Testis (tissue), 5 donors: ENCODE measurements at places on chromosomes 13 and 19. TPM values are rescaled to one million over a fixed set of nuclear protein-coding genes. Genes with fewer than 3 reads are reported as not detected.

RGL3 gene
- 3.6 TPM for total RNA-seq

SHANK1 gene
- total RNA-seq, result 5.4 TPM

GRCh38 chr19:13079542-13079986 is 23.1 kb downstream of the LYL1 start:
- no peaks in the 10 kb centered on the region for H3K36me3 ChIP-seq
- peak overlapping the region; percentile 51 for H3K27ac ChIP-seq

DNA sequence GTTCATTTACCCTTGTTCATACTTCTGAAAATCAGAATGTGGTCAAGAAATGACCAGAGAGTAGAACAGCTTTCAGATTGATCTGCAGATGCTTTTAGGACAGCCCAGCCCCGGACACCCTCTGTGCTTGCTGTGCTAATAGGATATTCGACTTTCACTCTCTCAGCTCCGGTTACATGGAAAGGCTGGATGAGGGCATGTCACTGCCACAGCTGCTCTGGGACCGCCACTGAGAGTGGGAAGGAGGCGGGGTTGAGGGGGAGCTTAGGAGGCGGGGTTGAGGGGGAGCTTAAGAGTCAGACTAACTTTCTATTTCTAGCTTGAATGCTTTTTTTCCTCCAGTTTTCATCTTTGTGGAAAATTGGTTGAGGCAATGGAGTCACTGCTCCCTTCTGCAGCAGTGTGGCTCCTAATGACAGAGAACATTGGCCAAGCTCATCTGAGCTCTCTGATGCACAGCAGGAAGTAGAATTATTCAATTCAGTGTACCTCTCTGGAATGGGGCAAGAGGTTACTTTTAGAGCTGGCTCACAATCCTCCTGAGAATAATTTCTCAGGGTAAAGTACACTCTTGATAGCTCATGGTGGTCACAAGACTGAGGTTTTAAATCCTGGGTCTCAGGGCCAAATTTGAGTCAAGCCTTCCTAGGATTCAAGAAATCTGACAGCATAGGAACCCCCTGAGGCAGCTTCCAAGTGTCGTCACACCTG is 74.6 kb upstream of the NPAS1 start:
- H3K27ac ChIP-seq, result peak overlapping the region; percentile 57
- H3K4me1 ChIP-seq, result peaks cover 22% of the 10 kb centered on the region
- H3K4me3 ChIP-seq, result no peak overlapping the region
- peak; percentile 48 for DNase-seq

DNA sequence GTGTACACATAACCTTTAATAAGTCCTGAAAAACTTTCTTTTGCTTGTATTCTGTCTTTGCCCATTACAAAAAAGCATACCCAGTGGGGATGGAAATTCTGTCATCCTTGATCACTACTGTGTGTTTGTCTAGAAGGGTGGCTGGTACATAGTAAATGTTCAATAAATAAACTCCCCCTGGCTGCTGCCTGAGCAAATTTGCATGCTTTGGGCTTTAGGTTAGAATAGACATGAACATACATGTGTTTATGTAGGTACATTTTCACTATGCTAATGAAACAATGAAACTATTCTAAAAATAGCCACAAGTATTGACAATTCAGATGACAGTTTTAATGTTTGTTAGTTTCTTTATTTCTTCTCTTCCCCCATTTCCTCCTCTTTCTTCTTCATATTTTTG is 36.1 kb downstream of the TNFSF13B start:
- H3K4me1 ChIP-seq, result no peaks in the 10 kb centered on the region
- H3K36me3 ChIP-seq, result no peaks in the 10 kb centered on the region
- no peak for DNase-seq

- no peak overlapping the region for H3K4me3 ChIP-seq
- H3K4me1 ChIP-seq, result peaks cover 16% of the 10 kb centered on the region
- H3K27ac ChIP-seq, result no peak overlapping the region
Measured at GRCh38 chr13:24502533-24503378, 9.8 kb downstream of the PARP4 start.

GRCh38 chr13:76519685-76520084 is 366.5 kb downstream of the KCTD12 start:
- no peaks in the 10 kb centered on the region for H3K36me3 ChIP-seq
- no peak overlapping the region for H3K27ac ChIP-seq
- H3K27me3 ChIP-seq, result no peaks in the 10 kb centered on the region
- H3K4me3 ChIP-seq, result no peak overlapping the region

CYSLTR2 gene
- total RNA-seq, result 0.31 TPM

DNA sequence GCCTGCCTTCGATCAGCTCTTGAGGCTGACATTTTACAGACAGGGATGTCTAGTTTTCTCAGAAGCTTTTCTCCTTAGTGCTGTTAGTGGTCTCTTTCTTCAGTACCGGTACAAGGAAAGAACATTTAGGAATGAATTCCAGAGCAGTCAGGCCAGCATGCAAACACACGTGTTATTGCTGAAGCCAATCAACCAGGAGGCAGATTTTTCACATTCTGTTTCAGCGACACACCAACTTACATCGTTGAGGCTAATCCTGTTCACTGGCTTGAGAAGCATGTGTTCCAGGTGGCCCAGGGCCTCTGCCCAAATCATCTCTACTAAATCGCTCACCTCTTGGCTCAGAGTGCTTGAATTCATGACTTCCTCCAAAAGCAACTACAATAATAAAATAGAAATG is 19.2 kb downstream of the PARP4 start:
- no peak overlapping the region for H3K27ac ChIP-seq
- H3K4me1 ChIP-seq, result no peaks in the 10 kb centered on the region
- H3K36me3 ChIP-seq, result no peaks in the 10 kb centered on the region
- H3K4me3 ChIP-seq, result no peak overlapping the region
- no peak for DNase-seq
- no peaks in the 10 kb centered on the region for H3K27me3 ChIP-seq

ABCC4 gene
- total RNA-seq, result 14.9 TPM

- no peaks in the 10 kb centered on the region for H3K36me3 ChIP-seq
- H3K27me3 ChIP-seq, result no peaks in the 10 kb centered on the region
- no peak overlapping the region for H3K27ac ChIP-seq
- H3K4me1 ChIP-seq, result no peaks in the 10 kb centered on the region
Measured at GRCh38 chr13:91767651-91768050, 369.2 kb downstream of the GPC5 start.

FCAR gene
- not detected for total RNA-seq

MADCAM1 gene
- 2.3 TPM for total RNA-seq

ZNF497 gene
- 10.7 TPM for total RNA-seq

DNA sequence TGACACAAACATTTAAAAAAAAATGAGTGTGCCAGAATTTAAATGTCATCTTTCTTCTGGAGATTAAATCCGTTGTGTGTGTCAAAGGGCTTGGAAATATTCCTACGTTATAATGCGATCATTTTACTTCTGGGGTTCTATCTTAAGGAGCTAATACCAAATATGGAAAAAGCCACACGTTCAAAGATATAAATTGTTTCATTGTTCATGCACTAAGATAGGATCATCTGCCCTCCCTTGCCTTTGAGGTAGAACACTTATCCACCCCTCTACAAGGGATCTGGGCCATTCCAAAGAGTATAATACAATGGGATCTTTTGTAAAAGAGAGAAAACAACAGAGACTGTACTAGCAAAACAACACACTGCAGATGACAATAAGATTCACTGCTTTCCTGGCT is 64.9 kb downstream of the ANKRD10 start:
- H3K27me3 ChIP-seq, result no peaks in the 10 kb centered on the region
- H3K36me3 ChIP-seq, result no peaks in the 10 kb centered on the region
- peaks cover 3% of the 10 kb centered on the region for H3K4me1 ChIP-seq
- no peak overlapping the region for H3K4me3 ChIP-seq
- DNase-seq, result no peak

DNA sequence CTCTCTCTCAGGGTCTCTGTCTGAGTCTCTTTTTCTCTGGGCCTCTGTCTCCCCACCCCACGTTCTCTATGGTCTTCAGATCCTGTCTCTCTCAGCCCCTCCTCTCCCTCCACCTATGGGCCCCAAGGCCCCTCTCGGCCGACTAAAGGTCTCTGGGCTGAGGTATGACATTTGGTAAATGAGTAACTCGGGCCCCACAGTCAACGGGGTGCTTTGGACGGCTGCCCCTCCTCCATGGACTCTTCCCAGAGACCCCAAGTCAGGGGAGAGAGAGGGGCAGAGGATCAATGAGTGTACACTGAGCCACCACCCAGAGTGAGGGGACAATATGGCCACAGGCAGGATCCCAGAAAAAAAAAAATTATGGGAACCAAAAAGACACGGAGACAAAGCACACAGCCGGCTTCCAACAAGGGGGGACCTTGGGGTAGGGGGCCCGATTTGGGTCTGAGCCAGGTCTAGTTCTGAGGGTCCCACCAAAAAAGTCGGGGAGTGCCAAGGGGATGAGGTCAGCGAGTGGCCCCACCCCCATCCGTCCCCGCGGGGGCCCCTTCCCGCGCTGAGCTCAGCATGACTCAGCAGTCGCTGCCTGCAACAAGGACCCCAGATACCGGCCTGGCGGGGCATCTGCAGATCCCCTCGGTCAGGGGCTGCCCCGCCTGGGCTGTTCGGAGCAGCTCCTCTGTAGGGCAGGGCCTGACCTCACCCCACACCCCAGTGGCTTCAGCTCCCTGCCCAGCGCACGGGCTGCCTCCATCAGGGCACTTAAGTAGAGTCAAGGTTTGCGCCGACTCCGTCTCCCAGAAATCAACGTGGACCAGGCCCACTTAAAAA is 1.5 kb upstream of the FTL start:
- H3K27me3 ChIP-seq, result no peaks in the 10 kb centered on the region
- peak; percentile 76 for DNase-seq
- no peak overlapping the region for H3K4me3 ChIP-seq
- H3K27ac ChIP-seq, result peak overlapping the region; percentile 92
- H3K4me1 ChIP-seq, result peaks cover 29% of the 10 kb centered on the region
